Activated gamma-delta T cell (primary cell): ENCODE measurements at places on chromosomes 4 and X.

- DNase-seq: no peak
Observed at GRCh38 chr4:163694385-163694784, 199.9 kb downstream of the TMA16 start.

DNA sequence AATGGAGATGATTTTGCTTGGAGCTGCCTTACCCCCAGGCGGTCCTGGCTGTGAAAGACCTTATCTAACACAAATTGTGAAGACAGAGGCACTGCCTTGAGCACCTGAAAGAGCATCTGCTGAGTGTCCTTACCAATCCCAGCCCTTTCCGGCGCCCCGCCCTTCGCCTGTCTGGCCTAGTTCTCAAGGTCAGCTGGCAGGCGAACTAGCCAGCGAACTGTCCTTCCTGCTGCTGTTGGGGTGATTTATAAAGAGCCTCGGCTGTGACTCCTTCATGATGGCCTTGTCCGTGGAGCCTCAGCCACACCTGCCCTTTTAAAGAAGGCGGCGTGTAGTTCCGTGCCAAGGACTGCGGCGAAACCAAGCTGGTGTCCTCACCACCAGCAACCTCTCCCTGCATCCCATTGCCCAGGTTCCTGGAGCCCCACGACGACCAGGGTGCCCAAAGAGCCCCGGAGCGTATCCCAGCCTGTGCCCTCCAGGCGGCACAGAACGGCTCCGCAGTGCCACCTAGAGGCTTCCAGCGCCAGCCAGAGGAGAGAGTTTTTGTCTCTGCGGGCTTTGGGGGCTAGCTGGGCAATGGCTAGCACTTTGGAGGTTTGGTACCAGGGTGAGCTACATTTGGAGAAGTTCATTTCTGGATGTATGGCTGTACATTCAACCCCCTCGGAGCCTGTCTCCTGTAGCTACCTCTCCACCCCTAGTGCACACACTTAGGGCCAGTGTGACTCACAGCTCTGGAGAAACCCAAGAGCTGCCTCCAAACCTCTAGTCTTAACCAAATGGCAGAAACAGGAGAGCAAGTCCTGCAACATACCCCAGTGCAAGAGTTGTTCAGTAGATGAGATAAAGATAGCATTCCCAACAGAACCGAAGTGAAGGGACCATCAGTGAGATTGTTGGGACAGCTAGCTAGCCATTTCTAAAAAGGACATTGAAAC lies 36.8 kb upstream of the VMA21 start:
- DNase-seq: no peak

- no peak for DNase-seq
Observed at GRCh38 chr4:5084911-5085475, 33.7 kb downstream of the STK32B start.

DNA sequence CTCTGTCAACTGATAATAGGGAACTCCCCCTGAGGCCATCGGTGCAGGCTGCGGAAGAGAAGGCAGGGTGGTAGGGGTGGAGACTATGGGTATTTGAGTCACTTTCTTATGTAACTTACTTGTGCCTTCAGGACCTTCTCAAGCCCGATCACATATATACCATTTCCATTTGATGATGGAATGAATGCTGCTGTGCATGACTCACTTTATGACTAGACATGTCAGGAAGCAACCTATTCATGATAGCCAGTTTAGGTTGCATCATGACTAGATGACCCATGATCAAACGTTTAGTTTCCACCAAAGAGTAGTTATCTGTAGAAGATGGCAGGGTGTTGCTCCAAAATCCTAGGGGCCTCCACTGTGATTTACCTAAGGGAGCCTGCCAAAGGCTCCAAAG lies 435.5 kb downstream of the DTHD1 start:
- no peak for DNase-seq

DNA sequence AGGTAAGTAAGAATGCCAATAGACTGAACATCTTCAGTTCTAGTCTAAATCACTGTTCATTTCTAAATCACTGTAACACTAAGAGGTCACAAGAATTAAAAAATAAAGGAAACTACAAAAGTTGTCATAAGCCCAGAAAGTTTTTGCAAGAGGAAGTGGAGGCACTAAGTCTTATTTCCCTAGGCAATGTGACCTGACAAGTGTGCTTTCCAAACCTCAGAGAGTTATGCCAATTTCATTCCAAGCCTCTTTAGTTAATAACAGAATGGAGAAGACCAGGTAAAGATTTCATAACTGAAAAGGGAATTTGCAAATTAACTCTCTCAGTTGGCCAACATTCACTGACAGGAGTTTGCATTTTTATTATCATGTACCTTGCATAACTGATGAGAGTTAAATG lies 40.5 kb downstream of the BBS12 start:
- DNase-seq: no peak

DNA sequence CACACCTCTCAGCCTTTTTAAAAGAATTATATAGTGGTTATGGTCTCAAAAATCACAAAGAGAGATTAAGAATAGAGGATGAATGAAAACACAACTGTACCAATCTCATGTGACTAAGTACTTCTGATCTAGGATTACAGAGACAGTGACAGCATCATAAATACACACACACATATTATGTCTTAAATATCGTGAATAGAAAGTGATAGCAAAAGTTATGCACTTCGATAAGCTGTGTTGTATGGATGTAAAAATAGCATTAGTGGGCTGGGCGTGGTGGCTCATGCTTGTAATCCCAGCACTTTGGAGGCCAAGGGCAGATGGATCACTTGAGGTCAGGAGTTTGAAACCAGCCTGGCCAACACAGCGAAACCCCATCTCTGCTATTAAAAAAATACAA lies 25.0 kb downstream of the GYPA start:
- no peak for DNase-seq

- no peak for DNase-seq
Observed at GRCh38 chrX:38087594-38087993, 81.2 kb downstream of the SYTL5 start.

DNA sequence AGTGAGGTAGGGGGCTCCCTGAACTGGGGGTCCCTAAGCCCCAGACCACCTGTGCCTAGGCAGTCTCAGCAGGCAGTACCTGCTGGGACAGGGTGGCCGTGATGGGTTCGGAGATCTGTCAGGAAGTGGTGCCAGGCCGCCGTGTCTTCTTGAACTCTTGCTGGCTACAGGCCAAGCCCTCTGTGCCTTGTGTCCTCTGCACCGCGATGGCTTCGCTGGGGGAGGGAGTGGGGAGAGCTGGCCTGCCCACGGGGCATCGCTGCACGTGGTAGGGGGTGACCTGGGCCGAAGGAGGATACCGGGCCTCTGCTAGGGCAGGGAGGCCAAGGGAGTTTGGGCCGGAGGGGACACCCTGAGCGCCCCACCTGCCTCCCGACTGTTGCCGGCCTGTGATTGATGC lies 96.7 kb upstream of the NKX1-1 start:
- DNase-seq: no peak

GRCh38 chr4:40908297-40908696 lies 158.5 kb downstream of the NSUN7 start:
- no peak for DNase-seq

DNA sequence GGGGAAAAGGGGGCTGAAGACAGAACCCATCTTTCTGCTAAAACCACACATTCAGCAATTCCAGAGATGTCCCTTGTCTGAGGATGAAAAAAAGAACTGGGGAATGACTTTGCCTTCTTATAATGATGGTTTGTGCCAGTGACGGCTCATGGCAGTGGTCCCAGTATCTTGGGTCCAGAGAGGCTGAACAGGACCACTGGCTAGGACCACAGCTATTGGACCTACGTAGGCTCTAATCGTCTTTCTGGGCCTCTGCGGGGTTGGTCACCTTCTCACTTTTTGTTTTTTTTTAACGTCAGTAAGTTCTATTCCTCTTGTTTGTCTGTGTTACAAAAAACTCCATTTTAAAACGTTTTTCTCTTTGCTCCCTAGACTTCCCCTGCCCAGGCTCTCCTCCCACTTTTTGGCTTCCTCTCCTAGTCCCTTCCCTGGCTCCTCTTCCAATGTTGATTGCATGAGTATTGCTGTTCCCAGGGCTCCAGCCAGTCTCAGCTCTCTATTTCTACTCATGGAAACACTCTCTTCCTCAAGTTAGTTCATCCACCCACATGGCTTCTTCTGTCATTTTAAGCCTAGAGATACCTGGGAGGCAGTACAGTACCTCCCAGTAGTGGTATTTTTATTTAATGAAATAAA lies 52.6 kb upstream of the STX18 start:
- no peak for DNase-seq

- DNase-seq: no peak
Observed at GRCh38 chrX:24282381-24283126, 31.3 kb downstream of the SUPT20HL2 start.

DNA sequence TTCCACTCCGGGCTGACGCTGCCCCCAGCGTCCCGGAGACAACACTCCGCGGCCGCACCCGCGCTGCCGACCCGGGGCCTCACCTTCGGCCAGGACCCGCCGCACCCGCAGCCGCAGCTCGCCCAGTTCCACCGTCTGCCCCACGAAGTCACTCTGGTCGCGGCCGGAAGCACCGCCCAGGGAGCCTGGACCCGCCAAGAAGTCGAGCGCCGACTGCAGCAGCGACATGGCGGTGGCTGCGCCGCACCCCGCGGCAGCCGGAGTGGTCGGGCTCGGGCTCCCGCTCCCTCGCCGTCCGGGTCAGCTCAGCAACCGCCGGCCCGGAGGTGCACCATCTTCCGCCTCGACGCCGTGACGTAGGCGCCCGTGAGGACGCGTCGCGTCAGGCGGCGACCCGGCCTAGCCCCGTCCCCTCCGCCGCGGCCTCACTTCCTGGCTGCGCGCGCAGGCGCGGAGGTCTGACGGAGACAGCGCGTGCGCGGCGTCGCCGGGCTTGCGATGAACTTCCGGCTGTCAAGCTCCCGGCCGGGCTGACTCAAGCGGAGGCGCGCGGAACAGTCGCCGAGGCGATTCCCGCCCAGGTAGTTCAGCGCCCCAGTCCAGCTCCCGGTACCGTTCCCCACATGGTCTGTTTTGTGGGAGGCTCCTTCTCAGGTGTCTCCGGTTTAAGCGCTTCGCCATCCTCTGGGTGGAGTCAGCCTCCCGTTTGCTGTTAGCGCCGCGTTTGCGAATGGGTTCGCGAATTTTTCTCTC lies at the start of the genes GAK and TMEM175:
Gene GAK, minus strand, starts transcription at position 357 of the 753 bp plus-strand sequence. Its CDS starts 129 bp downstream, at position 228.
Gene TMEM175, plus strand, starts transcription at position 501 of the 753 bp plus-strand sequence. CDS start 15,280 bp downstream, outside the sequence.
- DNase-seq: peak; percentile 97

- no peak for DNase-seq
Observed at GRCh38 chr4:9781343-9782135, at the start of gene DRD5. Gene DRD5, plus strand, starts transcription at chr4:9781634. Its CDS starts 396 bp downstream, at chr4:9782030.

DNA sequence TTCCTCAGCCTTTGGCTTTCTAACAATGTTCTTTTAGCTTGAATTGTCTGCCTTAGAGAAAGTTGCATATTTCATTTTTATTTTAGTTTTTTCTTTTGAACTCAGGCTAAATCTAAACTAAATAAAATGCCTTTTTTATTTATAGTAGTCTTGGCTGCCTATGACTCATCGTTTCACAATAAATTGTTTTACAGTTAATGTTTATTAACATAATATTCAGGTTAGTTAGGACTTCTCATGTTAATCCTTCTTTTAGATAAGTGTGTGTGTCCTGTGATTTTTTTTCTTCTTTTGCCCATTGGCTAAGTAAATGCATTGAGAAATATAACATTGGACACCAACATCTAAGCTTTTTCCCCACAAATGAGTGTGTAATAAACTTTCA lies 1.6 kb downstream of the RP2 start:
- DNase-seq: no peak

DNA sequence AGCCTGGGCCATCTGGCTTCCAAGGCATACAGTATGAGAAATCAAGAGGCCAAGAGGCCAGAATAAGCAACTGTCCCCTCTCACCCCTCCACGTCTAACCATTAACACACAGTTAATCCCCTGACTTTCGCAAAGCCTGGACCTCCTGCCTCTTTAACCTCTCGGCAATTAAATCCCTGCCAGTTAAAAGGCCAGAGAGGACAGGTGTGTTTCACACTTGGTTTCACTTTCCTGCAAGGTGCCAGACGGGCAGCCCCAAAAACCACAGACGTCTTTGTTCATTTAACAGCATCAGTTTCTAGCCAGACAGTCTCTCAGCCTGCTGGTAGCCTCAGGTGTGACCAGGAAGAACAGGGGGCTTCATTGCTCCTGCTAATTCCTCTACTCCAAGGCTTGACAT lies 91.1 kb upstream of the KIT start:
- DNase-seq: no peak

GRCh38 chr4:80420638-80421037 lies 85.1 kb downstream of the CFAP299 start:
- DNase-seq: no peak

- no peak for DNase-seq
Observed at GRCh38 chr4:153223427-153223801, 19.2 kb downstream of the TRIM2 start.

GRCh38 chrX:80578517-80579105 lies 158.4 kb downstream of the TENT5D start:
- DNase-seq: no peak

DNA sequence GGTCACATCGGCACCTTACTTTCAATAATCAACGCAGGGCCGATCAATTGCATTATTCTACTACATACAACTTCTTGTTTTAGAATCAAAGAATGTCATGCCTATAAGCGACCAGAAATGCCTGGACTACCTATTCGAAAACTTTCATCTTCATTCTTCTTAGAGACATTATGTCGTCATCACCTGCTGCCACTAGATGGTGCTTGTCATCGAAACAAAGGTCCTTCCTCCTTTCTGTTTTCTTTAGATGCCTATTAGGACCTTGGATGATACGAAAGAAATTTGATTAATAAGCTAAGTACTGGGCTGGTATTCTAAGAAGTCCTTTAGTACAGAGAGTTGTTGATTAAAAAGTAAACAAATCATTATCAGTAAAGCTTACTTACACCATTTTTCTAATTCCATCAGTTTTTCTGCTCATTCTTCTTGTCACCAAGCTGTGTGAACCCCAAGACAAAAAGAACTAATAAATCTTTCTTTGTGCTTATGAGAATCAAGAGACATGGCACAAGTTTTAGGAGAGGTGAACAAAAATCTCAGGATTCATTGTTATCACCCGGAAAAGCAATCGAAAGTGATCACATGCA lies 154.5 kb upstream of the SLC4A4 start:
- no peak for DNase-seq

- DNase-seq: no peak
Observed at GRCh38 chr4:138688408-138689085, 327.0 kb upstream of the NOCT start.

DNA sequence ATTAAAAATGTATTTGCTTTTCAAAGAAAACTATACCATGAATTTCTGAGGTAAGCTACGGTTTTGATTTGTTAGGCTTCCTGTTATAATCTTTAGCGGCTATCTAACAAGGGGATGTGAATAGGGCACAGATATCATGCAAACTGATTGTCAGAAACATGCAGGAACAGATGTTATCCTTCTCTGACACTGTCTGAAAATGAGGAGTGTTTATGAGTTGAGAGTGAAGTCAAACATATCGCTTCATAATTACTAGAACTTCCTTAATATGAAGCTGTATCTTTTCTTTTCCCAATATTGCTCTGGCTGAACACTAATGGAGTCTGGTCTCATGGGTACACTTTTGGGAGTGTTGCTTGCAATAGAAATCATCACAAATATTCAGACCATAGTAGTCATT lies 16.3 kb upstream of the SULT1B1 start:
- no peak for DNase-seq
